COR-L47 (cell line): ENCODE measurements at places on chromosomes 4 and X.

GRCh38 chr4:145554691-145555090 is 64.5 kb upstream of the MMAA start:
- no peak for DNase-seq

DNA sequence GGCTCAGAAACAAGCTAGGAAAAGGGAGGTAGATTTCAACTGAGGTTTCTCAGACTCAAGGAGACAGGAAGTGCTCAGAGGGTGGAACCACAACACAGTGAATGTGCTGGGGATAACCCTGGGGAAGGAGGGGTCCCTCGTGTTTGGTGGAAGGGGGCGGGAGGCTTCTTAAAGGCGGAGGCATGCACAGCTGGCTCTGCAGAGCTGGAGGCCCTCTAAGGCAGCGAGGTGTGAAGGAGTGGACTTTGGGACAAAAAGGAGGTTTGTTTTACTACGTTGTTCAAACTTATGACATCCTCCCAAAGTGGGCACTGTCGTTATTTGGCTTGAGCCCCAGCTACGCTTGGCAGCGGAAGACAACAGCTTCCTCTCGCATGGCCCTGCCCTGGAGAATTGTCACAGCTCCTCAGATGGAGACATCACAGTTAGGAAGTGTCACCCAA is 21.7 kb upstream of the MTM1 start:
- DNase-seq, result no peak

DNA sequence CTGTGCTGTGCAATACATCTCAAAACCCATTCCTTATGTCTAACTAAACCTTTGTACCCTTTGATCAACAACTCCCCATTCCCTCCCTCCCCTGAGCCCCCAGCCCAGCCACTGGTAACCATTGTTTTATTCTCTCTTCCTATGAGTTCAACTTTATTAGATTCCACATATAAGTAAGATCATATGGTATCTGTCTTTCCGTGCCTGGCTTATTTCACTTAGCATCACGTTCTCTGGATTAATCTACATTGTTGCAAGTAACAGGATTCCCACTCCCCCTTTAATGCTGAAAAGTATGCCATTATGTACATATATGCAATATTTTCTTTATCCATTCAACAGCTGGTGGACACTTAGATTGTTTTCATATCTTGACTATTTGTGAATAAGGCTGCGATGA is 119.4 kb downstream of the RNF150 start:
- no peak for DNase-seq

DNA sequence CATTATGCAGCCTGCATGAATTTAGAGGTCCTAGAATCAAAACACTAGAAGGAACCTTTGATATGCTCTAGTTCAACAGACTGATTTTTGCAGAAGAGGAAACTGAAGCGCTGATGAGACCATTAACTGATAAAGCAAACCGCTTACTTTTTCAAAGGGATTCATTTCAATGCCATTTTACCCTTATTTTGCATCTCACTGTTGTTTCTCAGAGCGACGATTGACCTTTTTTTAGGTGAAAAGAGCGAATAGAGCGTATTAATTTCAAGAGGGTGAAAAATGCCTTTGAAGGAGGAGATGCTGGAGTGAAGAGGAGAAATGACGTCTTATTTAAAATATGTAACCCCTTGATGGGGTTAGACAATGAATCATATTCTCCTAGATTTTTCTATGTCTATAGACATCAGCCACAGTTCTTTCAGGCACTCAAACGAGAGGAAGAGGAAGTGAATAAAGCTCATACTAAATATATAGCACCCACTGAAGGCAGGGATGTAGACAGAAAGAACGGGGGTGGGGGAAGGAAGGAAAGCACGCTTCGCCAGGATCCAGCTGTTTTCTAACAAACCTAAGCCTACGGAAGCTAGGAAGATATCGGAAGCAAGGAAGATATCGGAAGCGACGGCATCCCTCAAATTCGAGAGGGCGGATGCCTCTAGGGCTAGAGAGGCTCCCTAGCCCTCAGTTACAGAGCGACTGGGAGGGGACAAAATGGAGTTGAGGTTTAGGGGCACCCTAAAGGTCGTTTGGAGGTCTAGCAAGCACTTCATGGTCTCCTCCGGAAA is 848 bp downstream of the ACSL4 start:
- DNase-seq, result no peak

DNA sequence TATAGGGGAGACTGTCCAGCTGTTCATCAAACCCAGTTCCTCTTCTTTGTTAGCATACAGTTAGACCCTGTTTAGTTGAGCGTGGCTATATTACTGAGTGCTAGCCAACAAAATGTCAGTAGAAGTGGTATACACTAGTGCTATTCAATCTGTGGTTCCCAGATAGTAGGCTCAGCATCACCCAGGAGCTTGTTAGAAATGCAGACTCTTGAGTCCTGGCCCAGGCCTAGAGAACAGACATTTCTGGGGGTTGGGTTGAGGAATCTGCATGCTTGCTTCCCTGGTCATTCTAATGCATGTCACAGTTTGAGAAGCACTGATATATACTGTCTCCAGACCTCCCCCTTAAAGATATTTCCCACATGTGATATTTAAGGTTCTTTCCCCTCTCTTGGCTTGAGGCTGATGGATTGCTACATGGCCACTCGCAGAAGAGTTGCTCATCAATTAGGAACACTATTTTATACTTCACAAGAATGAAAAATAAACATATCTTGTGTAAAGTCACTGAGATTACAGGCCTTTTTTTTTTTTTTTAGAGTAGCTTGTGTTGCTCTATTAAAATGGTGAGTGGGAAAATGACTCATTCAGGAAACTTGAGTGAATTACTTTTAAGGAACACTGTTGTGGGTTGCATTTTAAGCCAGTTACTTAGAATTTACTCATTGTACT is 289.0 kb downstream of the STIM2 start:
- no peak for DNase-seq

- no peak for DNase-seq
Measured at GRCh38 chr4:162010362-162010761, 153.4 kb downstream of the FSTL5 start.

GRCh38 chr4:111269439-111269838 is 646.6 kb upstream of the PITX2 start:
- no peak for DNase-seq
